Breast epithelium (tissue), 4 donors: ENCODE measurements at places on chromosomes 7 and 10. TPM values are rescaled to one million over a fixed set of nuclear protein-coding genes. Genes with fewer than 3 reads are reported as not detected.

Gene CPA4
- total RNA-seq: not detected

Gene IL6
- 3.8 TPM for total RNA-seq

Gene CYP17A1
- not detected for total RNA-seq

Gene KCNH2
- total RNA-seq: 0.16 TPM

Gene NEBL
- total RNA-seq: 3.8 TPM

Gene IRF5
- 4.6 TPM for total RNA-seq

Gene SLC26A3
- 13.6 TPM for total RNA-seq

Gene ZNF25
- total RNA-seq: 23.4 TPM

Gene SFTPA1
- total RNA-seq: not detected

Gene KAZALD1
- total RNA-seq: 2.8 TPM

- DNase-seq: no peak
- no peaks in the 10 kb centered on the region for H3K27me3 ChIP-seq
- no peak overlapping the region for H3K4me3 ChIP-seq
- H3K4me1 ChIP-seq: no peaks in the 10 kb centered on the region
- H3K36me3 ChIP-seq: no peaks in the 10 kb centered on the region
Measured at GRCh38 chr10:61050120-61050745, 106.2 kb upstream of the RHOBTB1 start.

- H3K36me3 ChIP-seq: no peaks in the 10 kb centered on the region
- no peak overlapping the region for H3K27ac ChIP-seq
- no peaks in the 10 kb centered on the region for H3K27me3 ChIP-seq
- DNase-seq: no peak
- H3K4me3 ChIP-seq: no peak overlapping the region
Measured at GRCh38 chr10:4545062-4545461, 280.9 kb upstream of the AKR1E2 start.

DNA sequence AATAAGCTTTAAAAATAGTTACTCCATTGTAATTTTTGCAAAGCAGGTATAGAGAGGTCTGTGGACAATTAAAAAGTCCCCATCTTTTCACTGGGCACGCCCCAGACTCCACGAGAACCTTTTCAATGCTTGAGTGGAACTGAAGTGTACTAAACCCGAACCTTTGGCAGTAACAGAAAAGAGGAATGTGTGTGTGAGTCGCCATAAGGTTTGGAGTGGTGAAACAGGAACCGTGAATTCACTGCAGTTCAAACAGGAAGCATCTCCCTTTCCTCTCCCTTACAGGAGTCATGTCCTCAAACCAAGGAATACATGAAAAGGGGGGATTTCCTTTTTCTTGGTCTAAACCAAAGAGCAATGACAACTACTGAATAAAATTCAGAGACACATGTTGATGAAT is 23.2 kb downstream of the NDUFB2 start:
- no peak overlapping the region for H3K27ac ChIP-seq
- no peaks in the 10 kb centered on the region for H3K36me3 ChIP-seq
- no peaks in the 10 kb centered on the region for H3K27me3 ChIP-seq
- no peak overlapping the region for H3K4me3 ChIP-seq
- DNase-seq: no peak

DNA sequence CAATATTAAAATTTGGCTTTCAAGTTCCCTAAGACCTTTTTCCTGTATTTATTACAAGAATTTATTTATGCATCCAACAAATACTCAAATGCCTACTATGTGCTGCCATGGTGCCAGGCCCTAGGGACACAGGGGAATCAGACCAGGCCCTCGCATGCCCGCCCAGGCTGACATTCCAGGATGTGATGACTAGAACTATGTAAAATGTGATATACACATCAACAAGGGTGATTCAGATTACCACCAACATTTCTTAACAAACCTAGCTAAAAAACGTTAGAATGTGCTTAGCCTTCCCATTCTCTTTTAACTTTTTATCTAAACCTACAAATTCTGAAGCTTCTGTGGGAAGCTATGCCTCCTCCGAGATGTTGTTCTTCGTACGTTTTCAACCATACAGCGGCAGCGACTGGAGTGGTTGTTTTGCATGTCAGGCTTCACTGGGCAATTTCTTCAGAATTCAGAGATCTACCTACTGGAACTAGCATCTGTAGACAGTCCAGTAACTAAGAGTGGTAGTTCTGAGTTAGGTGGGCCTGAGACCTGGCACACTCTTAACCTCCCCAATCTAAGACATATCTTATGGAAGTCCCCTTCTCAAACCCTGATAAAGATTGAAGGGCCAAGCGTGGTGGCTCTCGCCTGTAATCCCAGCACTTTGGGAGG is 22.1 kb downstream of the GNA12 start:
- H3K36me3 ChIP-seq: no peaks in the 10 kb centered on the region
- no peak overlapping the region for H3K4me3 ChIP-seq
- peaks cover 10% of the 10 kb centered on the region for H3K4me1 ChIP-seq

DNA sequence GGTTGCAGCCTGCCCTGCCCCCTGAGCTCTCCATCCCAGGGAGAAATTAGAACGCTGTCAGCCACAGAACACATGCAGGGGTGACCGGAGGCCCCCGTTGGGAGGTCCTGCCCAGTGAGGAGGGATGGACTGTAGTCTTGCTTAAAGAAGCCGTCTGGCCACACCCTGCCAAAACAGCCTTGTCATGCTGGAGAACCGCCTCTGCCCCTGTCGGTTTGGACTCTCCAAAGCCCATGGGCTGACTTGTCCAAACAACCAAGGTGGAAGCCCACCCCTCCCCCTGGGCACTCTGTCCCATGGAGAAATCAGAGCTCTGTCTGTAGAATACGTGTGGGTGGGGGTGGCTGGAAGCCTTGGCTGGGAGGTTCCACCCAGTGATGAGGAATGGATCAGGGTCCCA is 12.7 kb upstream of the TBATA start:
- no peaks in the 10 kb centered on the region for H3K4me1 ChIP-seq
- H3K27me3 ChIP-seq: no peaks in the 10 kb centered on the region
- no peak overlapping the region for H3K4me3 ChIP-seq
- no peaks in the 10 kb centered on the region for H3K36me3 ChIP-seq

- DNase-seq: no peak
- no peak overlapping the region for H3K4me3 ChIP-seq
- no peak overlapping the region for H3K27ac ChIP-seq
Measured at GRCh38 chr7:111510584-111511378, 51.5 kb downstream of the IMMP2L start.

- no peaks in the 10 kb centered on the region for H3K4me1 ChIP-seq
- no peaks in the 10 kb centered on the region for H3K27me3 ChIP-seq
- H3K27ac ChIP-seq: no peak overlapping the region
- no peak overlapping the region for H3K4me3 ChIP-seq
- DNase-seq: no peak
Measured at GRCh38 chr7:115869190-115869589, 161.4 kb downstream of the TFEC start.

DNA sequence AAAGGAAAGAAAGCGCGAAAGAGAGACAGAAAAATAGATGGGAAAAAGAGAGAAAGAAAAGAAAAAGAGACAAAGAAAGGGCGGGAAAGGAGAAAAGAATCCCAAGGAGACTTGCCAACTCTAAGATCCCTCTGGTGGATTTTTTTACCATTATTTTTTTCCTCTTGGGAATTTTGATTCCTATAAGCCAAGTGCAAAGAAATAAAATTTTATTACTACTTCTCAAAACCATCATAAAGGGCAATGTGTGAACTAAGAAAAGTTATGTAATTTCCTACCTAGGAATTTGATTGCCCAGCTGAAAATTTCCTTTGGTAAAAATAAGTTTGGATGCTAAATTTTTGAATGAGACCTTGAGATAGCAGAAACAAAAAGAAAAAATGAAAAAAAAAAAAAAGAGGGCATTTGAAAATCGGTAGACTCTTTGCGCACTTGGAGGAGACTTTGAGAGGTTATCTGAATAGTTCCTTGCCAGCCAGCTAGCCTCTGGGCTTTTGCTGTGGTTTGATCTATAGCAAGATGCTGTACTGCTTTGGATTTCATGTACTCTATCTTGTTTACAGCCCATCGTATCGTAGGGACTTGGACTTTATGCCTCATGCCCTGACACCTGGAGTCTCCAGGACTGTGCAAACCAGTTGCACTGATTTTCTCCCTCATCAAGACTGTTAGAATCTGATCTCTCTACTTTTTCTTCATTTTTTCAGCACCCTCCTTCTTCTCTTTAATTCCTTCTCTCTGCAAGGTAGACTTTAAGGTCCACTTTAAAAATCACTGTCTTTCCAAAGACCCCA is 535.4 kb upstream of the MKI67 start:
- no peaks in the 10 kb centered on the region for H3K4me1 ChIP-seq
- H3K27ac ChIP-seq: no peak overlapping the region
- no peaks in the 10 kb centered on the region for H3K36me3 ChIP-seq
- H3K4me3 ChIP-seq: no peak overlapping the region
- DNase-seq: no peak
- H3K27me3 ChIP-seq: no peaks in the 10 kb centered on the region

DNA sequence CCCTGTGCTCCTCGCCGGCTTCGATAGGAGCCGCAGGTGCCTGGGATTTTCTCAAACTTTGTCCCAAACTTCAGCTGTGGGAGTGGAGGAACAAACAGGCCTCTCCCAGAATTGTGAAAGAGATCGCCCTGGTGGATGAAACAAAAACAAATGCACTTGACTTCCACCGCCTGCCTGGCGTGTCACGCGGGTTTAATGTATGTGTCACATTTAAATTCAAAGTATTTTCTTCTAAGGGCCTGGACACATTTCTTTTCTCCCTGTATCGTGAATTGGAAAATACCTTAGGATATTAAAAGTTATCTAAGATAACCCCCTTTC is 694 bp upstream of the WASL start:
- H3K4me1 ChIP-seq: peaks cover 4% of the 10 kb centered on the region
- H3K27me3 ChIP-seq: no peaks in the 10 kb centered on the region
- peak overlapping the region; percentile 99 for H3K27ac ChIP-seq
- peak overlapping the region; percentile 93 for H3K4me3 ChIP-seq
- DNase-seq: no peak
- H3K36me3 ChIP-seq: no peaks in the 10 kb centered on the region

GRCh38 chr10:108064746-108065260 is 900.3 kb upstream of the SORCS1 start:
- no peaks in the 10 kb centered on the region for H3K36me3 ChIP-seq
- no peaks in the 10 kb centered on the region for H3K27me3 ChIP-seq
- H3K4me1 ChIP-seq: no peaks in the 10 kb centered on the region
- H3K4me3 ChIP-seq: no peak overlapping the region
- H3K27ac ChIP-seq: no peak overlapping the region

- no peaks in the 10 kb centered on the region for H3K27me3 ChIP-seq
- no peak overlapping the region for H3K4me3 ChIP-seq
- no peaks in the 10 kb centered on the region for H3K4me1 ChIP-seq
Measured at GRCh38 chr7:117173035-117173770, 149.7 kb downstream of the WNT2 start.

- no peak overlapping the region for H3K4me3 ChIP-seq
- H3K4me1 ChIP-seq: no peaks in the 10 kb centered on the region
- no peaks in the 10 kb centered on the region for H3K27me3 ChIP-seq
- DNase-seq: no peak
Measured at GRCh38 chr7:127997226-127997922, 33.9 kb downstream of the LRRC4 start.

DNA sequence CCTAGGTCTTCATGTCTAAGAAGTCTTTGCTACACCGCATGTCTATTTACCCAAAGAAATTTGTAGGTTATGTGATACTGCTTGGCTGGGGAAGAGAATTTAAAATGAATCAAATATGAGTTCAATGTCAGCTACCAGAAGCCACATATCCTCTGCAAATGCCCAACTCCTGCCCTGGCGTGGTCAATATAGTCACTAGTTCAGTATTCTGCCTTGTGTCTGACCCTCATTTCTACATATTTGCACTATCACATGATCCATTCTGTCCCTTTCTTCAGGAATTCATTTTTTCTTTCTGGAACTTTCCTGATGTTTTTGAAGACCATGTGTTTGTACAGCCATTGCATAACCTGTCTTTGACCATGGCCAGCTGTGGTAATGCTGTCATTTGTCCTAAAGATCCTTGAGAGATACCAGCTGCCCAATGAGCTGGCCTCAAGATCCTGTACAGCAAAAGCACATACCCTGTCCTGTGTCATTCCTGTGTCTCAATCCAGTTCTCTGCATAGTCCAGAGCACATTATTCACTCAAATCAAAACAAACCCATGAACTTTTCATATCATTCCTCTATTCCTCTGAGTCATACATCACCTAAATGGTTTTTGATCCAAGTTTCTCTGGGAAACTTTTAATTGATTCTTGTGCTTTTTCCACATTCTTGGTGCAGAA is 524.5 kb downstream of the PARD3 start:
- H3K4me1 ChIP-seq: no peaks in the 10 kb centered on the region
- H3K36me3 ChIP-seq: no peaks in the 10 kb centered on the region
- DNase-seq: no peak
- no peak overlapping the region for H3K4me3 ChIP-seq

- no peak for DNase-seq
- H3K4me3 ChIP-seq: no peak overlapping the region
- H3K36me3 ChIP-seq: no peaks in the 10 kb centered on the region
- no peaks in the 10 kb centered on the region for H3K27me3 ChIP-seq
- H3K27ac ChIP-seq: no peak overlapping the region
- H3K4me1 ChIP-seq: no peaks in the 10 kb centered on the region
Measured at GRCh38 chr10:470339-471003, 219.0 kb downstream of the DIP2C start.

- no peaks in the 10 kb centered on the region for H3K36me3 ChIP-seq
- no peaks in the 10 kb centered on the region for H3K4me1 ChIP-seq
- H3K27ac ChIP-seq: no peak overlapping the region
- H3K27me3 ChIP-seq: no peaks in the 10 kb centered on the region
- no peak for DNase-seq
Measured at GRCh38 chr10:50653142-50653541, 29.4 kb upstream of the SGMS1 start.

- no peak for DNase-seq
- no peaks in the 10 kb centered on the region for H3K4me1 ChIP-seq
- H3K4me3 ChIP-seq: no peak overlapping the region
- no peak overlapping the region for H3K27ac ChIP-seq
- no peaks in the 10 kb centered on the region for H3K36me3 ChIP-seq
- H3K27me3 ChIP-seq: no peaks in the 10 kb centered on the region
Measured at GRCh38 chr10:19491166-19491565, 325.1 kb upstream of the PLXDC2 start.

DNA sequence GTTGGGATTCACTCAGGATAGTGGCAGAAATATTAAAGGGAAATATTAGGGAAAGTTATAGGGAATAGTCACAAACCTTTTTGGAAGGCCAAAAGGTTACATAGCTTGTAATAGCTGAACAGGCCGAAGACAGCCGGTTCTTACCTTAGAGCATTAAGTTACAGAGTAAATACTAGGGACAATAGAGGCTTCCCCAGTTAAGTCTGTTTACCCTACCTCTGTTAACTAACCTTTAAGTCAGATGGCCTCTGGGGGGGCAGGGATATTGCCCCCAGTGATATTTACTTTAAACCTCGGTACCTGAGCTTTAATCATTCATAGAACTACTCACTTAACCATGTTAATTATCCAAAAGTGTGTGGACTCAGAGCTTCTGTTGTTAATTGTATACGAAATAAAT is 7.4 kb downstream of the POLR1F start:
- H3K4me3 ChIP-seq: no peak overlapping the region
- H3K27ac ChIP-seq: no peak overlapping the region
- no peaks in the 10 kb centered on the region for H3K36me3 ChIP-seq
- DNase-seq: no peak
- H3K4me1 ChIP-seq: no peaks in the 10 kb centered on the region
- no peaks in the 10 kb centered on the region for H3K27me3 ChIP-seq

- no peaks in the 10 kb centered on the region for H3K27me3 ChIP-seq
- H3K4me3 ChIP-seq: no peak overlapping the region
- no peak overlapping the region for H3K27ac ChIP-seq
- DNase-seq: no peak
- H3K4me1 ChIP-seq: no peaks in the 10 kb centered on the region
Measured at GRCh38 chr10:51228714-51229100, 154.4 kb downstream of the PRKG1 start.
